ENCODE measurements at places on chromosomes 12 and 14. TPM values are rescaled to one million over a fixed set of nuclear protein-coding genes. Genes with fewer than 3 reads are reported as not detected.

Gene SUOX
- 2.5 TPM for total RNA-seq

DNA sequence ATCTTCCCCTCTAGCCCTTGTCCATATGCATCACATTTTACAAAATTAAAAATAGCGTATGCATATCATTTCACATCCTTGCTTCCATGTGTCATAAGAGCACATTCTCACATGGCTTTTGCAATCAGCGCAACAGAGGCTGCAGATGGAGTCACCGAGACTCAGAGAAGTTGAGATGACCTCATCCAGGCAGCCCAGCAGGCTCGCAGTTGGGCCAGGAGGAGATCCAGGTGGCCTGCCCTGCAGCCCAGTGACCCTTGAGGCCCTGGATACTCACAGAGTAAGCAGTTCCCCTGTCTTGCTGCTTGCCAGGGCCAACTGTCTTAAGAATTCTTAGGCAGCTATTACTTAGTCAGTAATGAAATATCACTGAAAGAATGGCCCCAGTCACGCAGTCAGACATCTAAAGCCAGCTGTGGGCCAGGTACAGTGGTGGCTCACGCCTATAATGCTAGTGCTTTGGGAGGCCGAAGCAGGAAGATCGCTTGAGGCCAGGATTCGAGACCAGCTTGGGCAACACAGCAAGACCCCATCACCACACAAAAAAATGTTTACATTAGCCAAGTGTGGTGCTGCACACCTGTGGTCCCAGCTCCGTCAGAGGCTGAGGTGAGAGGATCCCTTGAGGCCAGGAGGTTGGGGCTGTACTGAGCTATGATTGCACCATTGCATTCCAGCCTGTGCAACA, 9.1 kb downstream of the CAMKK2 start:
- no peak overlapping the region for H3K4me3 ChIP-seq
- H3K36me3 ChIP-seq, result peaks cover 3% of the 10 kb centered on the region
- H3K27ac ChIP-seq, result no peak overlapping the region
- no peaks in the 10 kb centered on the region for H3K27me3 ChIP-seq

DNA sequence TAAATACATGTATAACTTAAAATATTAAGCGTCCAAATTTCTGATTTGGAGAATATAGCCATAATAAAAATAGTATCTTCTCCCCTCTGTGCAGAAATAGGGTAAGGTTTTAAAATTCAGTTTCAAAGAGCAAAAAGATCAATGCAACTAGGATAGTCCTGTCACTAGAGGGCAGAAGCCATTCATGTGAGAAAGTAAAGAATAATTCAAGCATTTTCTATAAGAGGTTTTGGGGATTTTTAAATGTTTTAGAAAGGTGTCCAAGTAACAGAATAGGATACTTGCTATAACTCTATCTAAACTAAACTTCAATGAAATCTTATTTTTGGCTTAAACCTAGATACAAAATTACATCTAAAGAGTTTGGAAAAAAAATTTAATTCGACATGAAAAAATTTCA, 50.3 kb downstream of the ADAMTS20 start:
- H3K27me3 ChIP-seq, result no peaks in the 10 kb centered on the region
- H3K4me3 ChIP-seq, result no peak overlapping the region
- no peaks in the 10 kb centered on the region for H3K4me1 ChIP-seq
- H3K36me3 ChIP-seq, result no peaks in the 10 kb centered on the region
- H3K27ac ChIP-seq, result no peak overlapping the region

DNA sequence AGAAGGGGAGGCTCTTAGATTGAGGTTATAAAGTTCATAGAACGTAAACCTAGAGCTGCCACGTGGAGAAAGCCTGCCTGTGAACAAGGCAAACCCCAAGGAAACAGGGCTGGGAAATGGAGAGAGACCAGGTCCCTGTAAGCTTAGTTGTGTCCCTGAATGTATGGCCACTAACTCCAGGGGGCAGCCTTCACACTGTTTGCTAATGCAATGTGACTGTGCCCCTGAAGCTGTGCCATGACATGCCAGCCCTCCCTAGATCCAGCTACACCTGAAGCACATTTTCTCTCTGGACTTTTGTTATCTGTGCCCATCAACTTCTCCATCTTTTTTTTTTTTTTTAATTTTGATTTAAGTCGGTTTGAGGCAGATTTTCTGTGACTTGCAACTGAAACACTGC, 60.6 kb upstream of the TMCC3 start:
- no peaks in the 10 kb centered on the region for H3K36me3 ChIP-seq
- H3K27ac ChIP-seq, result no peak overlapping the region
- peaks cover 20% of the 10 kb centered on the region for H3K27me3 ChIP-seq
- peak; percentile 44 for DNase-seq
- no peak overlapping the region for H3K4me3 ChIP-seq
